ENCODE measurements at places on chromosomes 2 and 18.

DNA sequence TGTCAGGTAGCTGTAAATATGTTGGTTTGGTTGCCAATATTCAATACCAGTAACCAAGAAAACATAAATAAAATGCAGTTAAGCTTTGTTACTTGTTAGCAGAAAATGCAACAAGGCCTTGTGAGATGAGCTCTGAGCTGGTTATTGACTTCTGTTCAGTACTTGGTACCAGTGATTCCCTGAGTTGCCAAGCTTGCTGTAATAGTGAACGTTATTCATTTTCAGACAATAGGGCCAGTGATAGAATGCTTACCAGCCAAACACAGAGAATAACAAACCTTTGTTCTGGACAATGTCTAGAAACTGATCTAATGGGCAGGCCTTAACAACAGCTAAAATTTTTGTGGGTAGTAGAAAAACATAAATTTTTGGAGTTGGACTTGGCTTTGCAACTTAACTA lies 29.5 kb downstream of the RASGRP3 start:
- DNase-seq, result no peak

DNA sequence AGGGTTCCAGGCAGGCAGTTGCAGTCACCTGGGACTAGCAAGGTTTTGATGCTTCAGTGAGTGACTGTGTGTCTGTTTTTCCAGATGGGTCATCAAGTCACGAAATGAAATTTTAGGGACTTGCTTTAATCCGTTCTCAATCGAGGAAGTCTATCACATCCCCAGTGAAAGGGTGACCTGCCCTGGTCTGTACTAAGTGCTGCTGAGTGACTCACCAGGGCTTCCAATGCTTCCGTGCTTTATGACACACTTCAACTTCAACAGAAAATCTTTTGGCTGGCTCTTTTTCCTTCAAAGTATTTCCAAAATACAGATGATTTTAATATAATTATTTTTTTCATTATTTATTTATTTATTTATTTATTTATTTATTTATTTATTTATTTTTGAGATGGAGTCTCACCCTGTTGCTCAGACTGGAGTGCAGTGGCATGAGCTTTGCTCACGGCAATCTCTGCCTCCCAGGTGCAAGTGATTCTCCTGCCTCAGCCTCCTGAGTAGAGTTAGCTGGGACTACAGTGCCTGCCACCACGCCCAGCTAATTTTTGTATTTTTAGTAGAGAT lies 18.4 kb downstream of the TFCP2L1 start:
- no peak for DNase-seq

DNA sequence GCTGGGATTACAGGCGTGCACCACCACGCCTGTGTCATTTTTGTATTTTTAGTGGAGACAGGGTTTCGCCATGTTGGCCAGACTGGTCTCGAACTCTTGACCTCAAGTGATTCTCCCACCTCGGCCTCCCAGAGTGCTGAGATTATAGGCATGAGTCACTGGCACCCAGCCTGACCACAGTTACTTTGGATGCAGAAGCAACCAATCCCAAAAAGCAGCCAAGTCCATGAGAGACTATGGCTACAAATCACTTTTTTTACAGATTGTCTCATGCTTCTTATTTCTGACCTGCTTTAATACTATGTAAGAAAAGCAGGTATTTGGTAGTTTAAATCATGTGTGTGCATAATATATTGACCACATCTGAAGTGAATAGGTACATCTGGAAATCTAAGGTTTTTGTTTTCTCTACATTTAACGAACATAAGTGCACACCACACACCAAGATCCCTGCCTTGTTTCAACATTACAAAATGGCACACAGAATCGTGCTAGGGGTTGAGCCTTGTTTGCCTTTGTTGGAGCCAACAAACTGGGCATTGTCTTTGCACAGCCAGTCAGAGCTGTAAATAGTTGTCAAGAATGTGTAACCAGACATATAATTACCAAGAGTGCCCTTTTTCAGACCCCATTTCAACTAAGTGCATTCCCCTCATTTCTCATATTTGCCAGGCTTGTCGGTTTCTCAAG lies 18.3 kb upstream of the MAP4K4 start:
- no peak for DNase-seq

GRCh38 chr2:146602383-146602782 lies 1242.4 kb upstream of the ACVR2A start:
- no peak for DNase-seq

- no peak for DNase-seq
Measured at GRCh38 chr18:23918395-23919032, 96.0 kb upstream of the TTC39C start.

- DNase-seq, result no peak
Measured at GRCh38 chr2:180289627-180290026, 282.5 kb upstream of the CWC22 start.
